Right ventricle myocardium superior (tissue), 1 donor: ENCODE measurements at places on chromosomes 4 and X. TPM values are rescaled to one million over a fixed set of nuclear protein-coding genes. Genes with fewer than 3 reads are reported as not detected.

DNA sequence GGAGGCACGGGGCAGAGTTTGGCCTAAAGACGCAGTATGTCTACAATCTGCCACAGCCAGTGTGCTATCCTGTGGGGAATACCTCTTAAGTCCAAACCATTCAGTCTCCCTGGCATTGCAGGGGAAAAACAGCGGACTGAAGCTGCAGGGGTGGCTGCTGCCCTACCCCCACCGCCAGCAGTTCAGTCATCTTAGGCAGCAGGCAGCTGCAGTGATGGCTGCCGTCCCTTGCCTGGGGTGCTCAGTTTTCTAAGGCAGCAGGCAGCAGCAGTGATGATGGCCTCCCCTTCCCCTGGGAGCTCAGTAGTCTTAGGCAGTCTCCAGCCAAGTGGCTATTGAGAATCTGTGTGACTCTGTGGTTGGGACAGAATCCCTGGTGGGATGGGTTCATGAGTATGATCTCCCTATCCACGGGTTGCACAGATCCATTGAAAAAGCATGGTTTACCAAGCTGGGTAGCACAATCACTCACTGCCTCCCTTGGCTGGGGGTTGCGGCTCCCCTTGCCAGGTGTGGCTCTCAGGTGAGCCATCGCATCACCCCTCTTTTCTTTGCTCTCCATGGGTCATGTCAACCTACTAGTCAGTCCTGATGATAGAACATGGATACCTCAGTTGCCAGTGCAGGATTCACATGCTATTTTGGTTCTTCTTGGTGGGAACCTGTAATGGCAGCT is 48.9 kb upstream of the GRID2 start:
- DNase-seq = no peak

- no peak for DNase-seq
Observed at GRCh38 chr4:78325271-78326157, 226.1 kb upstream of the ANXA3 start.

GRCh38 chrX:54085666-54086065 is 41.4 kb upstream of the PHF8 start:
- no peak for DNase-seq

DNA sequence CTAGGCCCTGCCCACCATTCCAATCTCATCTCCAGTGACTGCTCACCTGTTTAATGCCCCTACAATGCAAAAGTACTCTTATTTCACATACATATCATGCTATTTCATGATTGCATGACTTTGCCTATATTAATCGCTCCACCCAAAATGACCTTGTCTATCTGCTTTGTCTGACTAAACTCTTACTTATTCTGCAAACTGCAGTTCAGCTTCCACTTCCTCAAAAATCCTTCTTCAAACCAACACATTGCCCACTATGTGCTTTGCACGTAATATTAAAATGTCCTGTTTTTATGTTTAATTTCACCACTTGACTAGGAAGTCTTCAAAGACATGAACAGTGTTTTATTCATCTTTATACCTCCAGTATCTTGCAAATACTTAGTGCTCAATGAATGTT is 229.6 kb downstream of the OPHN1 start:
- DNase-seq = no peak

GRCh38 chrX:96182366-96182765 is 502.3 kb upstream of the DIAPH2 start:
- DNase-seq = no peak

- DNase-seq = no peak
Observed at GRCh38 chr4:156517546-156517945, 454.1 kb downstream of the PDGFC start.

- no peak for DNase-seq
Observed at GRCh38 chr4:111960241-111960667, 185.0 kb upstream of the FAM241A start.

DNA sequence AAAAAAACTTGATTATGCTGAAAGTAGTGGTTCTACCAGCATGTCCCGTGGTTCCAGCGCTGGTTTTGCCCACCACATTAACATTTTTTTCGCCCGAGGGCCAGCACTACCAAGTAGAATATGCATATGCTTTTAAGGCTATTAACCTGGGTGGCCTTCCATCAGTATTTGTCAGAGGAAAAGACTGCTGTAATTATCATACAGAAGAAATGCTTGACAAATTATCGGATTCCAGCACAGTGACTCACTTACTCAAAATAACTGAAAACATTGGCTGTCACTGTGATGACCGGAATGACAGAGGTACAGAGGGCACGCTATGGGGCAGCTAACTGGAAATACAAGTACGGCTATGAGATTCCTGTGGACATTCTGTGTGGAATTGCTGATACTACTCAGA is 34.6 kb downstream of the PRPS2 start:
- DNase-seq = no peak

GRCh38 chr4:40559585-40560465 is 69.8 kb downstream of the RBM47 start:
- DNase-seq = no peak

- DNase-seq = no peak
Observed at GRCh38 chr4:67151376-67152343, 393.6 kb downstream of the CENPC start.

GRCh38 chr4:185638093-185638492 is 102.8 kb upstream of the PDLIM3 start:
- no peak for DNase-seq

GRCh38 chr4:64857198-64857597 is 447.9 kb upstream of the TECRL start:
- no peak for DNase-seq

DNA sequence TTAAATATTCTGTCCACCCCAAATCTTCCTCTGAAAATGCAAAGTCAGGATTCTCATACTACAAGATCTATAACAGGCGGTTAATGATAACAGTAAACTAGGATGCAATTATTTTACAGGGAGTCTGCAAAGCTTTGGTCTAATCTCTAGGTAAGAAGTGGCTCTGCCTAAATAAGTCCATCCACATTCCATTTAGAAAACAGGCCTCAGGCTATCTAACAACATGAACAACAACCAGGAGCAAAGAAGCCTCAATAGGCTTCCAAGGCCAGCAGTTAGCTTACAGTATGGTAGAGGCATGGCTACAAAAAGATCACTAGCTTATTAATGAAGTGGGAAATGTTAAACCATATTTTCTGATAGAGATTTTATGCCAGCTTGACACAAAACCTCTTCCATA is 6.4 kb downstream of the MAB21L2 start:
- DNase-seq = no peak

DNA sequence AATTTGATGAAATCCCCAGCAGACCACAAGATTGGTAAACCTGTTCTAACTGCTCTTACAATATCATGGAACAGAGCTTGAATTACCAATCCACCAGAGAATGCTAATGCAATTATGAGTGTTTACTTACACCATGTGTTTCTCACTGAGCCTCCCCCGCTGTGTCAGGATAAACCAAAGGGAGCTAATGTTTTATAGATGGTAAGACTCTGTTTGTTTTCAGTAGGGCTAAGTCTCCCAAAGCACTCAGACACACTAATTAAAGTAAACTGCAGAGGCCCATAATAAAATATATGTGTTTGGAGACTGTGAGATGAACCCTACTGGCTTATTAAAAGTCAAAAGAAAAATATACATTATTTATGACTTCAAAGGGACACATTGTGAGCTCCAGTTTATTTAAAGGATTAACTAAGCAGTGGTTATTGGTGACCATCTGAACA is 261.7 kb upstream of the FAM241A start:
- no peak for DNase-seq

- DNase-seq = no peak
Observed at GRCh38 chrX:9628779-9629493, 136.7 kb downstream of the GPR143 start.

- DNase-seq = no peak
Observed at GRCh38 chrX:44735498-44735897, 108.3 kb upstream of the DUSP21 start.

The GAGE12J gene
- total RNA-seq = not detected

The SSX7 gene
- total RNA-seq = not detected

The KLB gene
- total RNA-seq = 0.13 TPM

The TLR10 gene
- total RNA-seq = not detected

The ITGB1BP2 gene
- total RNA-seq = 104 TPM

The PAGE1 gene
- not detected for total RNA-seq

The TCEAL3 gene
- total RNA-seq = 14.8 TPM

The CSAG1 gene
- total RNA-seq = not detected

The JCHAIN gene
- 4.4 TPM for total RNA-seq

The MTNR1A gene
- not detected for total RNA-seq
